Bronchial smooth muscle cell (primary cell): ENCODE measurements at places on chromosomes 2 and 18. TPM values are rescaled to one million over a fixed set of nuclear protein-coding genes. Genes with fewer than 3 reads are reported as not detected.

SLC35G4 gene
- total RNA-seq = not detected in 2 replicates

ATP9B gene
- total RNA-seq = 41.3 and 46.7 TPM in 2 replicates

B3GNT7 gene
- under 0.01 and 0.09 TPM in 2 replicates for total RNA-seq

KCNG3 gene
- total RNA-seq = under 0.01 TPM in 1 of 2 replicates, not detected in the other

THSD7B gene
- not detected in 2 replicates for total RNA-seq

RRM2 gene
- 1.9 and 3.2 TPM in 2 replicates for total RNA-seq

SULT1C4 gene
- total RNA-seq = 0.16 TPM in 1 of 2 replicates, not detected in the other

EML6 gene
- total RNA-seq = 0.17 and 0.63 TPM in 2 replicates

TMEFF2 gene
- 0.69 and 2.2 TPM in 2 replicates for total RNA-seq

C18orf54 gene
- 1.6 and 1.9 TPM in 2 replicates for total RNA-seq
